Activated T-cell treated with anti-CD3 and anti-CD28 coated beads, Interleukin-2, amount 50 U/mL, for 24 hours (primary cell): ENCODE measurements at places on chromosomes 2 and 18.

GRCh38 chr2:204315236-204315662, 230.0 kb upstream of the PARD3B start:
- DNase-seq = no peak

DNA sequence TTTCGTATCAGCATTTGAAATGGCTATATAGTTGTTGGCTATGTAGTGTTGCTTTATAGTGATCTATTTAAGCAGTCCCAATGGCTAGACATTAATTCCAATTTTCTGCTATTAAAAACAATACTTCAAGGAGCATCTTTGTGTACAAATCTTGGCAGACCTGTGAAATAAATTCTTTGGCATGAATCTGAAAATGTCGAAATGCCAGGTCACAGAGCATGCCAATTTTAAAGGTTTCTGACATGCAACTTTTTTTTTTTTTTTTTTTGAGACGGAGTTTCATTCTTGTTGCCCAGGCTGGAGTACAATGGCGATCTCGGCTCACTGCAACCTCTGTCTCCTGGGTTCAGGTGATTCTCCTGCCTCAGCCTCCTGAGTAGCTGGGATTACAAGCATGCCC, 26.8 kb upstream of the CABLES1 start:
- no peak for DNase-seq

- DNase-seq = no peak
Measured at GRCh38 chr2:20590704-20591515, 60.0 kb downstream of the HS1BP3 start.

DNA sequence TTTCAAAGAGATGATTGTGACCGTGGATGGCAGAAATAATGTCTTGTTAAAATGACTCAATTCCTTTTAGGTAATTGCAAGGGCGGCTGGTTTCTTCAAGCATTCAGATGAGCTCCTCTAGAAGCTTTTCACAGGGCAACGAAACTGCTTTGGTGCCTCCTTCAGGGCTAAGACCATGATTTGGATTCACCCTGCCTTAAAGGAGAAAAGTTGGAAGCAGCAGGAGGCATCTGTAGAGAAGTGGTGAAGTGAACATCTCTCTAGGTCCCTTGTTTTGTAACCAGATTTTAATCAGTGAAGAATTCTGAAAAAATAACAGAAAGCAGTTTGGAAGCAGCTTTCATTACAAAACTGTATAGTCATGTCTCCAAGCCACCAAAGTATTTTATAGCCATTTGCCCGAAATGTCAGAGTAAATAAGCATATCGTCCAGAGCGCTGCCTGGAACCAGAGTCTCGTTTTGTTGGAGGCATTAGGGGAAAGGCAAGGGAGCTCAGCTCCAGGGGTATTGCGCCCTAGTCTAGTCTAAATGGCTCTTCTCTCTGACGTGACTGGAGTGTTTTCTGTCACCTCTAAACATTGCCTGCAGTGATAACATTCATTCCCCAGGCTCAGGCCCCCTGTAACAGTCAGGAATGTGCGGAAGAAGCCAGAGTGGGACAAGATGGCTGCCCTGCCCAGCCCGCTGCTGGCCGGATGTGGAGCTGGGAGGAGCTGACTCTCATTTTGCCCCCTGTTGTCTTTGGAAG, 57.8 kb upstream of the ITGB6 start:
- no peak for DNase-seq

- no peak for DNase-seq
Measured at GRCh38 chr2:97871096-97871780, 124.5 kb downstream of the TMEM131 start.

GRCh38 chr2:165793779-165794535, at the start of gene GALNT3:
TSS of gene GALNT3 (minus strand) at chr2:165794247. CDS start at chr2:165770700, 23,547 bp downstream.
- DNase-seq = no peak

DNA sequence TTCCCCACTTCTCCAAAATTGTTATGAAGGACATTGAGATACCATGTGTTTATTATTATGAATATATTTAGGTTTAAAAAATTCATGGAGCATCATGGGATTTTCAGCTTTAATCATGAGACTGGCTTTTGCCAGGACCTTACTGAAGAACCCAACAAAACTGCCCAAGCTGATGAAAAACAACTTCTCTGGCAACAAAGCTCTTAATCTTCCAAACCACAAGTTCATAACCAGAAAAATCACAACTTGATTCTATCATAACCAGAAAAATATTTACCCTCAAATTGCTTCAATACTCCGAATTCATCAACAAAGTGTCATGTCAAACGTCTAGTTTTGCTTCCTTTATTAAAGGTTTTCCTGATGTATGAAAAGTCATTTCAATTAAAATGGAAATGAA, 971.8 kb upstream of the ACVR2A start:
- DNase-seq = no peak

DNA sequence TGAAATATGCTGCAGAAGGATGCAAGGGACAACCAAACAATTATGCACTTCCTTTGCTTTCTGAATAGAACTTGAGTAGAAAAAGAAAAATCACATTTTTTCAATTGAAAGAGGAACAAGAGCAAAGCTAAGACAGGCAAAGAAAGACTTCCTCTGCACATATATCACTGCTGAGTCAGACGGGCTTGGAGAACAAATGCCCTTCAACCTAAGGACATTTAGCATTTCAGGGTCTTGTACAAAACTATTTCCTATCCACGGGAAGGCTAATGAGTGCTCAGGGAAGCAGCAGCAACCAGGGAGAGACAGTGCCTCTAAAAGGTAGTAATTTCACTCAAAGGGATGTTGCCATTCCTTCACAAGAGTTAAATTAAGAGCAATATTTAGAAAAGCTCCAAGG, 570.0 kb upstream of the GCFC2 start:
- DNase-seq = no peak

DNA sequence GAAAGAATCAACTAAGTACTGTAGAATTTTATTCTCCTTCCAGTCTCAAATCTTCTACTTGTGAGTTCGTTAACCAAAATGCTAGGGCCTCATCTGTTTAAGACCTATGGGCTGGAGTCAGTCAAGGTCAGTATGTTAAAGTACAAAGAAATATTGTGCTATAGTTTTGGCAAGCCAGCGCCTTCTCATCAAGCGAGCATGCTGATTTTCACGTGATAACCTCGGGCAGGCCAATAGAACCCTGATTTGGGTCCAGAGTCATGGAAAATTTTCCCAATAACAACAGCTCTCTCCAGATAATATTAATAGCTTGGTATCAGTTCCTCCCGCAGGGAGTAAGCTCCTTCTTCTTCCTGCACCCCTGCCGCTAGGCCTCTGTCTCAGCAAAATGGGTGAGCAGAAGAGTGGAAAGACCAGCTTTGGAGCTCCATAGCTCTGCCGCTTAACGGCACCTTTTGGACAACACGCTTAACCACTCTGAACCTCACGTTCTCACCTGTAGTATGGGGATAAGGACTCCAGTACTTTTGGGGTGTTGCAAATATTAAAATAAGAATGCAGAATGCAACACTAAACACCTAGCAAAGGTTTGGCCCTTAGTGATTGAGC, 11.7 kb downstream of the CABLES1 start:
- no peak for DNase-seq

DNA sequence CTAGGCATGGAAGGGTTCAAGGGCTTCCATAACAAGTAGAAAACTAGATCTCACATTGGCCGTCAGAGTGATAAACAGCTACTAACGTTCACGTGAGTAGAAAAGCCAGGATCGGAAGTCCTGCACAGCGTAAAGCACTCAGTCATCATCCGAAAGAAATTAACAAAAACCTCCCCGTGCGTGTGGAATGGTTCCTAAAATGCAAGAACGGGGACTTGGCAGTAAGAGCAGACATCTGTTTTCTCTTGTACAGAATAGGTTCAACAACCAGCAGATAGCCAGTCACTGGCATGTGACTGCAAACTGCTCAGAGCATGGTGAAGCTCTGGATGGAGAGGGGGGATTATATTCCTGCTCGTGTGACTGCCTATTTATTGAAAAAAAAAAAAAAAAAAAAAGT, 106.9 kb upstream of the ITGB6 start:
- no peak for DNase-seq

DNA sequence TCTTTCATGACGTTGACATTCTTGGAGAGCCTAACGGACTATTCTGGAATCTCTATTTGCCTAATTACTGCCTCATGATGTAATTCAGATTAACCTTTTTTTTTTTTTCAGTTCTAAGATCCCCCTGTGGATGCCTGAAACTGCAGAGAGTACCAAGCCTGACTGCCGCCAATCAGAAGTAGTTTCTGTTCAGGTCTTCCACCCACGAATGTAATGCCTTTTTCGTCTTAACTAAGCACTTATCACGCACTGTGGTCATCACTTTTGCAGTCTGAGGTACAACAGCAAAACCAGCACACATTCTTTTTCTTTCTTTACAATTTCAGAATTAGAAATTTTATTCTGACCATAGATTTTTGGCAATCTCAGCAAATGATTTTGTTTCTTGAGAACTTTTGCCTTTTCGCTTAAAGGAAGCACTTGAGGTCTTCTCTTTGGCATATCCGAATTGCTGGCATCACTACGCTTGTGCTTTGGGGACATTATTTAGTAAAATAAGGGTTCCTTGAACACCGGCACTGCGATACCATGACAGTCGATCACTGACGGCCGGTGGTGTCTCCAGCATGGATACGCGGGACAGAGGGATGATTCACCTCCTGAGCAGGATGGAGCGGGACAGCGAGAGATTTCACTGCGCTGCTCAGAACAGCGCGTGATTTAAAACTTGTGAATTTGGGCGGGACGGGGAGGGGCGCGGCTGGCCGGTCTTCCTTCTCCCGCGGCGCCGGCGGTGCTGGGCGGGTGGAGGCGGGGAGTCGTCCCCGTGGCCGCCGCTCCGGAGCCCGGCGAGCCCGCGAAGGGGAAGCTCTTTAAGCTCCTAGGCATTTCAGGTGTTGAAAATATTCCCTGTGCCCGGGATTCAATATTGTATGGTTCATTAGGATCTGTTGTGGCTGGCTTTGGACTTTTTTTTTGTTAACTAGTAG, 32.0 kb upstream of the GPR55 start:
- DNase-seq = no peak

- no peak for DNase-seq
Measured at GRCh38 chr18:48942554-48943261, 8.1 kb downstream of the SMAD7 start.

DNA sequence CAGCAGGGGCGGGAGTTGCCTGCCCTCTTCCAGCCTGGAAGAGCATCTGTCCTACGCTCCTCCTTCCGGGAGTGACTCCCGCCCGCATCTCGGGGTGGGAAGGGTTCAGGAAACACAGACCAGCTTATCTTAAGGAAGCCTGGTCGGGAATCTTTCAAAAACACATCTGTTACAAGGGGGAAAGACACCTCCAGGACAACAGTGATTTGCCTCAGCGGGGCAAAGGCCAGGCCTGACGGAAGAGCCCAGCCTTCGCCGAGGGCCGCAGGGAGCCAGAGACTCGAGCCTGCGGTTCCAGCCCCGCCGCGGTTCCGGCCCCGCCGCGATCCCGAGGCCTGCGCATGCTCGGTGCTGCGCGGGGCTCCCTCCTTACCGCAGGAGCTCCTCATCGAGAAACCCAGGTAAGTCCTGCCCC, 38.1 kb upstream of the TGIF1 start:
- peak; percentile 58 for DNase-seq

- DNase-seq = no peak
Measured at GRCh38 chr18:59639821-59640220, 57.4 kb downstream of the CCBE1 start.

GRCh38 chr18:3037423-3037915, 24.5 kb upstream of the LPIN2 start:
- no peak for DNase-seq

GRCh38 chr2:70330476-70330875, 28.6 kb upstream of the FAM136A start:
- DNase-seq = no peak

DNA sequence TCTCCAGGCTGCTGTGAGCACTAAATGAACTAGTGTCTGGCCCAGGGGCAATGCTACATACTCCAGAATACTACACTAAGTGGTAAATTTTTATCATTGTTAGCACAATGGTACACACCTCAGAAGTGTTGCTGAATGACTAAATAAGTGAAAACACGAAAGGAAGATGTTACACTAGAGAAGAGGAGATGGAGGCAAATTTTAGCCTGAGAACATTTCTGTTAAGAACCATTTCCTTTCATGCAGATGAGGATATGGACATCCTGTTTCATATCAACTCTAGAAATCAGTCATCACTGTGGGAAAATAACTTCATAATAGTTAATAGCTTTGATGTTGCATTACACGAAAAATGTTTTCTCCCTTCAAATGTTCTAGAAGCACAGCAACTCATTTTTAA, 117.6 kb upstream of the STK17B start:
- no peak for DNase-seq

DNA sequence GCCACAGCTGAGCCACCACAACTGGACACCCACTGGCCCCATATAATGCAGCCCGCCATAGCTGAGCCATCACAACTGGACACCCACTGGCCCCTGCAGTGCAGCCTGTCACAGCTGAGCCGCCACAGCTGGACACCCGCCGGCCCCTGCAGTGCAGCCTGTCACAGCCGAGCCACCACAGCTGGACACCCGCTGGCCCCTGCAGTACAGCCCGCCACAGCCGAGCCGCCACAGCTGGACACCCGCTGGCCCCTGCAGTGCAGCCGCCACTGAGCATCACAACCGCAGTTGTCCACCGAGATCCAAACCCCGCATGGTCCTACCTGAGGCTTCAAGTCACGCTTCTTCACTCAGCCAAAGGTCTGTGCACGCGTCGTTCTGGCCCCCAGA, 134.2 kb downstream of the PXDN start:
- DNase-seq = no peak

DNA sequence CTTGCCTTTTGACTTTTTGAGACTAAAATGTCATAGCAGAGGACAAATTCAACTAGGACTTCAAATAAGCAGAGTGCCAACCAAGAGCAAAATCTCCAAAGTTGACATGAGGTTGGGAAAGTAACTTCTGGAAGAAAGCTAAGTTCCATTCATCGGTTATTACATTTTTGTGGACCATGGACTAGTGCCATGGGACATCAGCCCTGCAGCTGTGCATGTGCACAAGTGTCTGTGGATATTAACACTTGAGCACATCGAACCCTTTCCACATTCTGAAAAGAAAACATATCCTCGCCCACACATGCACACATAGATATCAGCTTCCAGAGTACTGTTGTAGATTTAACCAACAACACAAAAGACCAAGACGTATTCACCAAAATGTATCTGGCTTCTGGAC, 262.6 kb downstream of the NYAP2 start:
- no peak for DNase-seq

GRCh38 chr2:183001948-183002347, 36.3 kb downstream of the NCKAP1 start:
- no peak for DNase-seq

- DNase-seq = no peak
Measured at GRCh38 chr18:39752351-39752750, 2186.8 kb upstream of the CELF4 start.

DNA sequence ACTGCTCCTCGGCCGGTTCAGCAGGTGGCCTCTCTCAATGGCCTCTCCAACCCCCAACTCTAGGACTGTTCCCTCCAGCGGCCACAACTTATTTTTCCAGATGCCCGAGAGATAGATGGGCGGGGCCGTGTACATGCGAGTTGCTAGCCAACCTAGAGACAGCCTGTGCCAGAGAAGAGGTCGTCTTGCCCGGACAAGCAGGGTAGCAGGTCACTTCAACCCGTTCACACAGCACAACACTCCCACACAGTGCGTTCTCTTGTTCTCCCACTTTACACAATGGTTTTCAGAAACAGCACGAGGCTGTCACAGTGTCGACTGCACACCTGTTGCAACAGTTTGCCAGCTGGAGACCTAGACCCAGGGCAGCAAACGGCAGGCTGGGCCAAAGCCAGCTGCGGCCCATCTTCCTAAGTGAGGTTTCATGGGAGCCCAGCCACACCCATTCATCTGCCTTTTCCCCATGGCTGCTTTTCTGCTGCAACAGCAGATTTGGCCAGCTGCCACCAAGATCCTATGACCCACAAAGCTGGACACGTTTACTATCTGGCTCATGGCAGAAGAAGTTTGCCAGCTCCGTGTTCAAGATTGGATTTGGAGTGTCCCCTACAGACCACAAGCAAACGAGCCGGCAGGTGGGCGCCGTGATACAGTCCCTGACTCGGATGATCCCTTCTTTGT, 7.3 kb upstream of the PRLH start:
- no peak for DNase-seq
